Body of pancreas (tissue), 4 donors: ENCODE measurements at places on chromosomes 2 and 18.

GRCh38 chr2:38178556-38179419 is 102.8 kb upstream of the CYP1B1 start:
- DNase-seq = no peak

DNA sequence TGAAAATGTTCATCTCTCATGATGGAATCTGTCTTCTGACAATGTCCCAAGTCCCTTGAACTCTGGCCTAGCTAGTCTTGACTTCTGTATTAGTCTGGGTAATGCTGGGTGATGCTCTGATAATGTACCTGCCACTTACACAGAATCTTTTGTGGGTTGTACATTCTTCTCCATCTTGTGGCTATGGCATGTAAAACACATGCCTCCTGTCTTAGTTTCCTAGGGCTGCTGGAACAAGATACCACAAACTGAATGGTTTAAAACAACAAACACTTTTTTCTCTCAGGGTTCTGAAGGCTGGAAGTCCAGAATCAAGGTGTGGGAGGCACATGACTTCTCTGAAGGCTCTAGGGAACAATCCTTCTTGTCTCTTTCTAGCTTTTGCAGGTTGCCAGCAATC is 57.1 kb downstream of the RAPGEF4 start:
- no peak for DNase-seq

- DNase-seq = no peak
Observed at GRCh38 chr2:16014802-16015201, 74.5 kb downstream of the MYCN start.

DNA sequence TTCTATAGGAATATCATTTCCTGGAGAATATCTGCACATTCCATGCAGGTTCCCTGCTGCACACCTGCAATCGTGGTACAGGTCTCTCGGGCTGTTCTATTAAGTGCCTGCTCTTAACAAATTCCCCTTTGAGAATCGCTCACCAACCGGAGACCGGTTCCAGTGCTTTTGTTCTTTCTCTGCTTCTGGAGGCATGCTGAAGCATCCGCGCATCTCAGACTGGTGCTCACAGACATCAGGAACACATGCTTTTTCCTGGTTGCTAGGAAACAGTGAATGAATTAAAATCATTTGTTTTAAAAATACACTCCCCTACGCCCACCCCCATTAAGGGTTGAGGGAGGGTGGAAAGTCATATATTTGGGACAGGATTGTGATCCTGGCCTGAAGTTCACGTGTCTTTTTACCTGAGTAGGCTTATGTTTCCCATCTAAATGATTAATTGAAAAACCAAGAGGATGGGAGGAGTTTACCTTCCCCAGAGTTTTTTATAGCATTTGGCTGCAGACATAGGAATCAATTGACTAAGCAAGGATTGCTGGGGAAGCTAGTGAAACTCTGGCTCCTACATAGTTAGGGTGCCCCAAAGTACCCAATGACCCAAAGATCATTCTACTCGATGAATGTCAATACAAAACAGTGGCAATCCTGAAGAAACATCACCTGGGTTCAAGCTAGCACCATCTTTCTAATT is at the start of gene C2orf80:
C2orf80 (minus strand) TSS at position 221 of the 694 bp plus-strand sequence. CDS start 3,044 bp downstream, outside the sequence.
- DNase-seq = no peak

DNA sequence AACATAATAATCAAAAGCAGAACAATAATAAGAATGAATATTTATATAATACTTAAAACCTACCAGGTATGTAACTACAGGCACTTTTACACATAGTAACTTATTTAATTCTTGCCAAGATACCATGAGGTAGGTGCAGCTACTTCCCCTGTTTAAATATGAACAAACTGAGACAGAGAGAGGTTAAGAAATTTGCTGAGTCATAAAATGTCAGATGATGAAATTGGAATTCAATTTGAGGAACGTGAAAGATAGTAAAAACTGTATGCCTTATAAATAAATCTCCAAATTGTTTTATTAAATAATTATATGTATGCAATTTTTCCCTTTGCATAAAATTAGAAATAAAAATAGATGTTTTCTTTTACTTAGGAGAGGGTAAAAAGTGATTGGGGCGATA is 1103.3 kb upstream of the NRXN1 start:
- no peak for DNase-seq

- DNase-seq = no peak
Observed at GRCh38 chr2:231364961-231365810, 30.3 kb upstream of the B3GNT7 start.

GRCh38 chr2:64001382-64002101 is 17.7 kb downstream of the VPS54 start:
- DNase-seq = no peak

DNA sequence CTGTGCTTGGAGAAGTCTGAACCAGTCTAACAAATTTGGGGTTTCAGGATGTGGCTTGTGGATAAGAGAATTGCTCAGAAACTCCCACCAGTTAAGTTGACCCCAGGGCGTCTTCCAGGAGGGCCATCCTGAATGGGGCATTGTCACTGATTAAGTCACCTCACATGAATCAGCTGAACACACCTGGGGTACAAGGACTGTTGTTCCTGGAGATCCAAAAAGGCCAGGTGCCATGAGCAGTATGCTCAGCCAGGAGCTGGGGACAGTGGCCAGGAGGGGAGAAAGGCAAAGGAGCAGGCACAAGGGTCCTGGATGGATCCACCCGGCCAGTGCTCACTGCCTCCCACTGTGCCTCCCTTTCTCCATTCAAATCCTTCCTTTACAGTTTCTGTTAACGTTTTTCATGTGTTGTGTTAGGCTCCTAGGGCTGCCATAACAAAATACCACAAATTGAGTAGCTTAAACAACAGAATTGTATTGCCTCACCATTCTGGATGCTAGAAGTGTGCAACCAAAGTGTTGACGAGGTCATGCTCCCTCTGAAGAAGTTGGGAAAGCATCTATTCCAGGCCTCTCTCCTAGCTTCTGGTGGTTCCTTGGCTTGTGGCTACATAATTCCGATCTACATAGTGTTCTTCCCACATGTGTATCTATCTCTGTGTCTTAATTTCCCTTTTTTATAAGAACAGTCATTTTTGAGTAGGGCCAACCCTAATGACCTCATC is 33.4 kb downstream of the TRABD2A start:
- no peak for DNase-seq

- no peak for DNase-seq
Observed at GRCh38 chr2:46163098-46163430, 134.1 kb upstream of the EPAS1 start.

- DNase-seq = no peak
Observed at GRCh38 chr2:109370399-109371035, 241.5 kb downstream of the SH3RF3 start.

GRCh38 chr2:105954891-105955290 is 210.2 kb downstream of the NCK2 start:
- DNase-seq = no peak
